Hepatocyte (in vitro differentiated cells): ENCODE measurements at places on chromosomes 7 and 10. TPM values are rescaled to one million over a fixed set of nuclear protein-coding genes. Genes with fewer than 3 reads are reported as not detected.

DNA sequence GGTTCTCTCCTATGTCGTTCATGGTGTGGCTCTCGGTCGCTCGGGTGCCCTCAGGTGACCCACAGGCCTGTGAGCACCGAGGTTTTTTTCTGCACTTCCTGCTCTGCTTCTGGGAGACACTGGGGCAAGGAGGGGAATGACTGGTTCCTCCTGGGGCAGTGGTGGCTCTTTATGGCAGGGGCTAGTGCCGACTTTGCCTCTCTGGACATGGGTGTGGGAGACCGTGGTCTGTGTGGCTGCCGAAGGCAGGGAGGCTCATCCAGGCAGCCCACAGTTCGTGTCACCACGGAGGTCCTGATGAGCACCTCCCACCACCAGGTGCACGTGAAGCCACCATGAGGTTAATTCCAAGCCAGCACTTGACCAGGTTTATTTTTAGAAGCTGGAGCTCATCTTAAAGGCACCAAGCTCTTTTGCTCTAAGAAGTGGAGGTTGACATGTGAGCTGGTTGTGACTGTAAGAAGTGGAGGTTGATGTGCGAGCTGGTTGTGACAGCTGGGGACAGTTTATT, 24.7 kb upstream of the DPYSL4 start:
- no peak overlapping the region for H3K27ac ChIP-seq
- no peak for DNase-seq
- no peaks in the 10 kb centered on the region for H3K36me3 ChIP-seq
- H3K27me3 ChIP-seq = peaks cover 10% of the 10 kb centered on the region
- H3K4me3 ChIP-seq = no peak overlapping the region
- no peaks in the 10 kb centered on the region for H3K4me1 ChIP-seq

The PLCE1 gene
- total RNA-seq = 10.8 TPM in 2 replicates

DNA sequence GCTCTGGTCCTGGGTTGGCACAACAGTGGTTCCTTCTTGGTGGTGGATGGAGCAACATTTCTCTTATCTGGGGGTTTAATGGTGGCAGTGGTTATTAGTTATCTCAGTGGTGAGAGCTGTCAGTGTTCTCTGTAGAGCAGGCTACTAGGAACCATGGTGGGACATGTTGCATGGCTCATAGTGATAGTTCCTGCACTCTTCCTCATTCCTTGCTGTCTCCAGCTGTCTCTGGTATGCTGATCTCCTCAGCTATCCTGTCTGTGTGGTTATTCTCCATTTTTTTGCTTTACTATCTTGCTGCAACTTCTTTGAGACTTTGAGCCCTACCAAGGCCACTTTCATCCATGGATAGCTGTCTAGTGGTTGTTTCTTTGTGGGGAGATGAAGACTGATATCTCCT, 44.0 kb downstream of the CCDC7 start:
- DNase-seq = no peak
- no peaks in the 10 kb centered on the region for H3K36me3 ChIP-seq
- H3K4me3 ChIP-seq = no peak overlapping the region
- no peak overlapping the region for H3K27ac ChIP-seq

- no peak overlapping the region for H3K4me3 ChIP-seq
- DNase-seq = no peak
- no peak overlapping the region for H3K27ac ChIP-seq
- H3K4me1 ChIP-seq = no peaks in the 10 kb centered on the region
These were observed 50.4 kb downstream of the TSPAN15 start for GRCh38 chr10:69501657-69502056.

The PROSER2 gene
- 7.2 and 13.3 TPM in 2 replicates for total RNA-seq

GRCh38 chr7:23893942-23894891, 184.2 kb downstream of the STK31 start:
- no peaks in the 10 kb centered on the region for H3K36me3 ChIP-seq
- H3K27me3 ChIP-seq = no peaks in the 10 kb centered on the region
- no peak overlapping the region for H3K27ac ChIP-seq
- no peak overlapping the region for H3K4me3 ChIP-seq
- no peaks in the 10 kb centered on the region for H3K4me1 ChIP-seq

The TAS2R3 gene
- total RNA-seq = 0.87 and 1.3 TPM in 2 replicates

The CTAGE8 gene
- total RNA-seq = 2.5 and 5.2 TPM in 2 replicates
